Hindlimb muscle (tissue), 1 donor: ENCODE measurements at places on chromosomes 4 and X.

- no peak for DNase-seq
Measured at GRCh38 chrX:74434336-74434735, 13.0 kb downstream of the SLC16A2 start.

- DNase-seq: no peak
Measured at GRCh38 chrX:12497832-12498591, 293.2 kb upstream of the PRPS2 start.

DNA sequence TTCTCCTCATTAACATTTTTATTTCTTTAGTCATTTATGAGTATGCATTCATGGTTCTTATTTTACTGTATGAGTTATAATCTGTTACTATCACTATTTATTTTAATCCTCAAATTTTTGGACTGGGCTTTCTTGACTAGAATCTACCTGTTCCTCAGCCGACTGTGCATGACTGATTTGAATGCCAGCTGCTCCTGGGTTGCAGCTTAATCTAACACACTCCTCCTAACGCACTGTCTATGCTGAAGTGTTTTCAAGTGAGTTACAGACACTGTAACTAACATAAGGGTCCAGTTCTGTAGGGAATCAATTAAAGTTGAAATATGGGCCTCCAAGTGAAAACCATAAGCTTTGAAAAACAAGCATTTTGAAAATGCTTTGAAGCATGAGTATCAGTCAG is 137.4 kb upstream of the ARSJ start:
- DNase-seq: no peak

DNA sequence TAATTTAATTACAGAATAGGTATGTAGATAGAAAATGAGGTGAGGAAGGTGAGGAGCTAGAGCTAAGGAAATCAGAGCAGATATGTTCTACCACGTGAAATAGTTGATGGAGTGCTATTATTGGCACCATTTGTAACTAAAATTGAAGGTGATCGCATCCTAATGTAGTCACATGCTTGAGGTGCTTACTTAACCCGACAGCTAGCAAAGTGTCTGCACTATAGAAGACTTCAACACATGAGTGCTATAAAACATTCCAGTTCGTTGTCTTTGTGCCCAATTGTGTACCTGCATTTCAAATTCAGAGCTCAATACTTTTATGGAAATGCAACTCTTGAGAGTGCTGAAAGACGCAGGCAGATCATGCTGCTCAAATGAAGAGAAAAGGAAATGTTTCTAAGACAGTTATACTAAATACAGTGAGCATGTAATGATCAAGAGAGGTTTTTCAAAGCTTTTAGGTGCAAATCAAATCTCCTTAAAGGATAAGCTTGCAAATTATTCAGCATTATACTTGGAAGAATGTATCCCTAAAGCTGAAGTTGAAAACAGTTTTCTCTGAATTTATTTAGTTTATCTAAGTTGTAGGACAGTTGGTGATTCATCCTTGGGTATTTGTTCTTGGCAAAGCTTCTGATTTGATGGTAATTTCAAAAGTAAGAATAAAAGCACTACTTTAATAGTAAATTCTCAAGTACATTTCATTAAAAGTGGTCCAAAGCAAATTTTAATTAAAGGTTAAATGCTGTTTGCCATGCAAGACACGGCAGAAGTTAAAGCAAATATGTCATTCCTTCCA is 223.9 kb upstream of the EPHA5 start:
- DNase-seq: no peak

- DNase-seq: no peak
Measured at GRCh38 chr4:54550395-54551171, 107.2 kb upstream of the KIT start.

GRCh38 chr4:153603835-153604234 is 80.2 kb upstream of the TLR2 start:
- no peak for DNase-seq

- no peak for DNase-seq
Measured at GRCh38 chr4:4762909-4763821, 96.3 kb upstream of the MSX1 start.

DNA sequence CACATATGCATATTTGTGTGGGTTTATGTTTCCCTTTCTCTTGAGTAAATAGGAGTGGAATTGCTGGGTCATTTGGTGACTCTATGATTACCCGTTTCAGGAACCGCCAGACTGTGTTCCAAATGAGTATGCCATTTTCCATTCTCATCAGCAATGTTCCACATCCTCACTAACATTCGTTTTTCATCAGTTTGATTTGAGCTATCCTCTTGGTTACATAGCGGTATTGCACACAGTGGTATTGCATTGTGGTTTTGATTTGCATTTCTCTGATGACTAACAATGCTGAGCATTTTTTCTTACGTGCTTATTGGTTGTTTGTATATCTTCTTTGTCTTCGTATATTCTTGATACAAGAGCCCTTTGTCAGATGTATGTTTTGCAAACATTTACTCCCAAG is 218.0 kb upstream of the AMOT start:
- no peak for DNase-seq

- DNase-seq: no peak
Measured at GRCh38 chrX:155086202-155086840, 15.0 kb downstream of the BRCC3 start.

GRCh38 chrX:139828033-139828432 is 104.8 kb downstream of the ATP11C start:
- no peak for DNase-seq
